ENCODE measurements at places on chromosomes 6 and 20.

- no peak for DNase-seq
Observed at GRCh38 chr6:166752928-166753721, 126.1 kb upstream of the RPS6KA2 start.

- no peak for DNase-seq
Observed at GRCh38 chr20:46774943-46775560, 65.6 kb downstream of the SLC2A10 start.

- no peak for DNase-seq
Observed at GRCh38 chr20:483815-484644, 21.7 kb upstream of the TBC1D20 start.

DNA sequence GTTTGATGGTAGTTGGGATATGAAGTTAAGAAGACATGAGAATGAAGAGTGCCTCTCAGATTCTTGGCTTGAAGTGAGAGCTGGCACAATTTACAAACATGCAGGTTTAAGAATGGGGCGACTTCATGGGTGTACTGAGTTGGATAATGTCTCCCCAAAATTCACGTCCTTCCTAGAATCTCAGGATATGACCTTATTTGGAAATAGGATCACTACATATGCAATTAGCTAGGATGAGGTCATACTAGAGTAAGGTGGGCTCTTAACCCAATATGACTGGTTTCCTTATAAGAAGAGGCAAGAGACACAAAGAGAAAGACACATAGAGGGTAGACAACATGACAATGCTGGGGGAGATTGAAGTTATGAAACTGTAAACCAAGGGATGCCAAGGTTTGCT is 5.2 kb downstream of the PKIB start:
- DNase-seq: no peak

- DNase-seq: no peak
Observed at GRCh38 chr20:45051204-45052060, 49.5 kb downstream of the KCNS1 start.

DNA sequence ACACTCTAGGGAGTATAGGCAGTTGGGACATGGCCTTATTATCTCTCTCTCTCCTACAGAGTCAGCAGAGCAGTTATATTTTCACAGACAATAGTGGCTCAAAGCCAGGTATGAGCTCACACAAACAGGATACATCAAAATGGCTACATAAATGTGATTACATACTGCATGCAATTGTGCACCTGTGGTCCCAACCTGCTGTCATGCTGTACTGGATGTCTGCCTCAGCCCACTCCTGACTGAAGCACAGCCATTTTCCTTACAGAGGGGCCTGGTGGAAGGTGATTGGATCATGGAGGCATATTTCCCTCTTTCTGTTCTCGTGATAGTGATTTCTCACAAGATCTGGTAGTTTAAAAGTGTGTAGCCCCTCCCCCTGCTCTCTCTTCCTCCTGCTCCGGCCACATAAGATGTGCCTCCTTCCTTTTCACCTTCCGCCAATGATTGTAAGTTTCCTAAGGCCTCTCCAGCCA is 37.0 kb upstream of the SAMHD1 start:
- no peak for DNase-seq

GRCh38 chr6:25928562-25929324 is 1.7 kb downstream of the SLC17A2 start:
- no peak for DNase-seq

DNA sequence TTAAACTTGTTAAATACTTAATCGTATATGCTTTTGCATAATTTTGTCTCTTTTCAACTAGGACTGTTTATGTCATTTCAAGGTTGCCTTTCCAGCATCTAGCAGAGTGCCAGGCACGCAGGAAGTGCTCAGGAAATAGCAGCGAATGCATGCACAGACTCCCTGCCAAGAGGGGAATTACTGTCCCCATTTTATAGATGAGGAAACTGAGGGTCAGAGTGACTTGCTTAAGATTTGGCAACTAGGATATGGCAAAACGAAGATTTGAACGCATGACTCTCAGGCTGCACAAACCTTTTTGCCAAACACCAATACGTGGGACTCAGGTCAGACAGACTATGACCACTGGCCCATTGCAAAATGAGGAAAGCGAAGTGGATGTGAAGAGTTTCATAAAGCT is 22.5 kb downstream of the EYA2 start:
- no peak for DNase-seq

- DNase-seq: no peak
Observed at GRCh38 chr20:34525342-34525708, 9.1 kb downstream of the DYNLRB1 start.

DNA sequence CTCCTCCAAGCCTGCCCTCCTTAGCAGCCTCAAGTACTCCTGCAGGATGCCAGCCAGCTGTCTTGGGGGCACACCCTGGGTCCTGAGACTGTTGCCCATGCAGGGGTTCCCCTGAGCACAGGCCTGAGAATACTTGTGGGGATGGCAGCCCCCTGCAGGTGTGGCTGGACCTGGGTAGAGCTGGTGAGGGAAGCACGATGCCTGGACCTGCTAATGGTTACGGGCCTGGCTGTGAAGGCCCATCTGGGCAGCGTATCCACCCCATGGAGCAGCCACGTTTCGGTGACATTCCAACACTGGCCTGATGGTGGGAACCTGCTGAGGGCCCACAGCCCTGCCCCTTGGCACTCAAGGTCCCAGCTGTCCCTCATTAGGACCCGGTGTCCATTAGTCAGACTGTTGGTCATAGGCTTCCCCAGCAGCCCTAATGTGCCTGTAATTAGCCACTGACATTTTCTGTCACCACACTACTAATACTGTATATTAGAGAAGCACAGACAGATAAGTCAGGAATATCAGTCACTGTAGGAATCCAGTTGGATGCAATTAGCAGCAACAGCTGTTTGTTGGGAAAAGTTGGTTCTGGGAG is 20.3 kb downstream of the CCDC167 start:
- no peak for DNase-seq

DNA sequence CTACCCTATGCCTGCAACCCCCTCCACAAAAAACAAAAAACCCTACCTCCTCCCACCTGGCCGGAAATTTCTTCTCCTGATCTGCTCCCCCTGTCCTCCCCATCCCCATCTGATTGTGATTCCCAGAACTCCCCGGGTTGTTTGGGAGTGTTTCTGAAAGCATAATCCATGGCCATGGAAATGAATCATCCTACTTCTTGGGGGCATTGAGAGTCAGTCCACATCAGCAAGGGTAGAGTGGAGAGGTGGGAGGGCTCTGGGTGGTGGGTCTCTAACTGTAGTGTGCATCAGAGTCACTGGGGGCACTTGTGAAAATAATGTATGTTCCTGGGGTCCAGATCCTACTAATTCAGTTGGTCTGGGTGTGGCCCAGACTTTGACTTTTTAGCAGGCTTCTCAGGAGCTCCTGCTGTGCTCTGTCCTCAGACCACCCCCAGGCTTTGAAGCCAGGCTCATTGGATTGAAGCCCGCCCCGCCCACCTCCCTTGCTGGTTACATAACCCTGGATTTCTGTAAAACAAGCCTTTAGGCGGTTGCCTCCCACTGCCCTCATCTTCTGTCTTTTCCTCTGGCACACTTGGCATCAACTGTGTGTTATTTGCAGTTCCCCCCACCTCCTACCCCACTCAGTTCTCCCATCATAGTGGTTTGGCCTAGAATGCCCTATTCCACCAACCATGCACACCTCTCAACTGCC is 10.5 kb downstream of the PIGT start:
- no peak for DNase-seq

- peak; percentile 29 for DNase-seq
Observed at GRCh38 chr6:29653452-29654038, 3.3 kb upstream of the MOG start.

GRCh38 chr6:90326404-90327057 is 29.9 kb upstream of the BACH2 start:
- no peak for DNase-seq

DNA sequence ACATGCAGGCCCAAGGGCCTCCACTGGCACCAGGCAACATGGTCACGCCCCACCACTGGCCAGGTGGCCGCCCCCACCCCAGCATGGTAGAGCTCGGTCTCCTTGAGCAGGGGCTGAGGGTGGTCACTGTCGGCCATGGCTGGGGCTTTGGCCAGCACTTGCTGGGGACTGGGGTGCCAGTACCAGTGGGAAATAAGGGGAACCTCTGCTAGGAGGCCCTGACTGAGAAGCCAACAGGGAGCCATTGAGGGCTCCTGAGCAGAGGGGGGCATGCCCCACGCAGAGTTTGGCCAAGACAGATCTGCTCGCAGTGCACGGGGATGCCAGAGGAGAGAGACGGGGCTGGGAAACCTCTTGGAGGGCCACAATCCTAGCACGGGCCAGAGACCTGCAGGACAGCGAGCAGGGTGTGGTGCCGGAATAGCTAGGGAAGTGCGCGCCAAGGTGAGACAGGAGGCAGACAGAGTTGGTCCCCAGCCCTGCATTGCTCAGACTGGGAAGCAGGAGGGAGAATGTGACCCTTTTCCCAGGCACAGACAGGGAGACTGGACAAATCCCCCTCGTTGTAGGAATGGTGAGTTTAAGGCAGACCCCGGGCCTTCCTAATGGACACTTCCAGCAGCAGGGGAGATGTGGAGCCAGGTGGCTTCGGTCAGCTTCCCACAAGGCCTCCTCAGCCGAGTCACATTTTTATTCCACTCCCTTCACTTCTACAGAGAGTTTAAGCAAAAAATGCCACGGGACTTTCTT is 179.0 kb upstream of the CST7 start:
- no peak for DNase-seq

DNA sequence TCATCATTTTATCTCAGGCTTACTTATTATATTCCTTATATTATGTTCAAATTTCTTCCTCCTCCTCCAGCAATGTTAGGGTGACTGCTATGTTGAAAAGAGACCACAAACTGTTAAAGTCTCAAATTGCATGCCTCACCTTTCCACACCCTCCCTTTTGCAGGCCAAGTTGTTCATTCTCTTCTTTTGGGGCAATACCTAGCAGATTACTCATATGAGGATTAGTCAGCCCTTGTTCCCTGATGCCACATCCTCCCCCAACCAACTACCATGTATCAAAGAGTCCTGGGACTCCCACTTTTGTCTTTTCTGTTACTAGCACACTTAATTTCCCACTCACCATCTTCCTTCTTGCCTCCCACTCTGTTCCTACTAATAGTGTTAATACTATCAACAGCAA is 434.7 kb downstream of the BCKDHB start:
- DNase-seq: no peak

- DNase-seq: no peak
Observed at GRCh38 chr20:41359541-41360011, 7.0 kb downstream of the EMILIN3 start.

- no peak for DNase-seq
Observed at GRCh38 chr20:43514648-43514999, 7.1 kb downstream of the L3MBTL1 start.
